ENCODE measurements at places on chromosomes 1 and 21. TPM values are rescaled to one million over a fixed set of nuclear protein-coding genes. Genes with fewer than 3 reads are reported as not detected.

The PHTF1 gene
- 27.1 TPM for polyA plus RNA-seq

The RBM8A gene
- 168 TPM for polyA plus RNA-seq

DNA sequence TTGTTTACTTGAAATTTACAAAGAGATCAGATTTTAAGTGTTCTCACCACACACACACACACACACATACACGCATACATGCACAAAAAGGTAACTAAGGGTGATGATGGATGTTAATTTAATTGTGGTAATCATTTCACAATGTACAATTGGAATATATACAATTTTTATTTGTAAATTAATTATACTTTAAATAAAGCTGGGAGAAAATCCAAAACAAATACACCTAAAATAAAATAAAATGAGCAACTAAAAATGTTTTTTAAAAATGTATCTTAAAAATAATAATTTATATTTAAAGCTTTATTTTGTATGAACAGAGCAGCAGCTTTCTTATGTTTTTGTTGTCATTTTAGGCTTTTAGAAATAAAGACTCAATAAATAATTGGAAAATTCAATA is 8.2 kb upstream of the INSL5 start:
- DNase-seq = no peak

- no peak for DNase-seq
Observed at GRCh38 chr21:32046191-32046590, 173.4 kb downstream of the HUNK start.

- no peak for DNase-seq
Observed at GRCh38 chr1:79667848-79668696, 661.5 kb upstream of the ADGRL4 start.

DNA sequence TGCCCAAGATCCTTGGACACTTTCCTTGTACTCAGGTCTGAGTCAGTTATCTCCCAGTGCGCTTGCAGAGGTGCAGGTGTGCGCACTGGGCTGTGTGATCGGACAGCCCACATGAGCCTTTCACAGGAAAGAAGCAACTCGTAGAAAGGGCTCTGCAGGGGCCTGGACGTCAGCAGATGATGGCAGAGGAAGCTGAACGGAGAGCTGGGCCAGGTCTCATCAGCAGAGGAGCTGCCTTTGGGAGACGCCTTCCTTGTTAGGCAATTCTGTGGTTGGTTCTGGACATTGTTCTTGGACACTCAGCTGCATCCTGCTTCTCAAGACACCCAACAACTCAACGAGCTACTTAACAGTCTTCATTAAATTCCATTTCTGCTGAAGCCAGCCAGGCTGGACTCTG is 7.5 kb upstream of the PROK1 start:
- no peak for DNase-seq

The PTPRF gene
- 213 TPM for polyA plus RNA-seq

The GSTM5 gene
- polyA plus RNA-seq = 65.8 TPM

- no peak for DNase-seq
Observed at GRCh38 chr1:45478121-45478814, 12.7 kb downstream of the TESK2 start.

DNA sequence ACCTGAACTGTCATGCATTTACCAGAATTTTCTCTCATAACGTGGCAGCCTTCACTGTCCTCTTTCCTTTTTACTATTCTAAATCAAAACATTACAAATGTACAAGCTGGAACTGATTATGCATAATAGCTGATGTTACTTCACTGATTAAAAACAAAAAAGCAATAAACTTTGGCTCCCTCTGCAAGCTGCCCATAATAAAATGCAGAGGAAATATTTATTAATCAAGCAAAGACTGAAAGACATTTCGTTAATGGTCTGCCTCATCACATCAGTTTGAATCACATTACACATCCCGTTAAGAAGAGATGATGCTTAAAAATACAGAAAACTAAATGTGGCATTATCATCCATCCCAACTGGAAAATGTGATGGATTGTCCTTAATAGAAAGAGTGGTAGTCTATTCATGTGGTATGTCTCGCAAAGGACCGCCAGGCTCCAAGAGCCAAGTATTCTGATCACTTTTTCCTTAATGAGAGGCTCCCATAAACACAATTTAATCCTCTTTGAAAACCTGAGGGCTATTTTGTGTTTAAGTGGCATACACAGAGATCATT is 225.3 kb downstream of the RGS7 start:
- DNase-seq = no peak

- no peak for DNase-seq
Observed at GRCh38 chr1:169245706-169246105, 121.9 kb downstream of the NME7 start.

- no peak for DNase-seq
Observed at GRCh38 chr1:54604572-54605370, 18.6 kb downstream of the FAM151A start.

The DFFA gene
- 45.2 TPM for polyA plus RNA-seq

DNA sequence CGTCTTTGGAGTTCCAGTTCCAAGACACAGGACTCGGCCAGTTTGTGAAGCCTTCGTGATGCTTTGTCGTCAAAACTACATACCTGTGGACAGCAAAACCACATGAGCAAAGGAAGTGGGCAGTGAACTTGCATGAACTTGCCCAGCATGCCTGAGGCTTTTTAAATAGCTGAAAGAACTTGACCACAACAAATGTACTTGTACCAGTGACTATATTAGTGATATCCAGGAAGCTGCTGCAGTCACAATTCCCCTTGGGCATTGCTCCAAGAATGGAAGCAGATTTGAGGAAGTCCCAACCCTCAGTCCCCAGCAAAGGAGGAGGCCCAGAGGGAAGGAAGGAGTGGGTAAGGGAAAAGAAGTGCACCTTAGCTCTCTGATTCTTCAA is 2.6 kb downstream of the FUCA1 start:
- DNase-seq = no peak

DNA sequence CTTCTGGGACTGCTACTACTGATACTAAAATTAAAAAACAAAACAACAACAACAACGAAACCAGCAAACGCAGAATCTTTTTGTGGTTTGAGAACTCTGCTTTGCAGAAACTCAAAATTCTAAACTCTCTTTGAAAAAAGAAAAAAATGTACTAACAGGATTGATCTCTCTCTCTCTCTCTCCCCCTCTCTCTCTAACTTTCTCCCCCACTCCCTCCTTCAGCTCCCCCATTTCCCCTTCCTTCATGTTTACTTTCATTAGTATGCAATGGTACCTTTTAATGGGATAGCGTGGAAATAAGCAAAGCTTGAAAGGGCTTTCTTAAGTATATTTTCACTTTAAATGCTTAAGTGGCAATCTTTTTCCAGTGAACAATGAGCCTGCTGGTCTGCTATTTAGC is 562.6 kb upstream of the ADGRL2 start:
- no peak for DNase-seq

- no peak for DNase-seq
Observed at GRCh38 chr21:42636520-42637266, 16.7 kb upstream of the PDE9A start.

- no peak for DNase-seq
Observed at GRCh38 chr1:183131166-183131565, 54.9 kb upstream of the LAMC2 start.

GRCh38 chr1:28803051-28803450 is 8.9 kb upstream of the OPRD1 start:
- no peak for DNase-seq

Data from renal cortex interstitium (tissue), 15 donors.